Left colon (tissue), 2 donors: ENCODE measurements at places on chromosomes 2 and 18. TPM values are rescaled to one million over a fixed set of nuclear protein-coding genes. Genes with fewer than 3 reads are reported as not detected.

GPR45 gene
- not detected for total RNA-seq

ZBTB7C gene
- total RNA-seq: 53.4 TPM

SP140L gene
- 23.4 TPM for total RNA-seq

RMND5A gene
- 64.0 TPM for total RNA-seq

CRYGC gene
- not detected for total RNA-seq

DUSP19 gene
- 2.4 TPM for total RNA-seq

DNA sequence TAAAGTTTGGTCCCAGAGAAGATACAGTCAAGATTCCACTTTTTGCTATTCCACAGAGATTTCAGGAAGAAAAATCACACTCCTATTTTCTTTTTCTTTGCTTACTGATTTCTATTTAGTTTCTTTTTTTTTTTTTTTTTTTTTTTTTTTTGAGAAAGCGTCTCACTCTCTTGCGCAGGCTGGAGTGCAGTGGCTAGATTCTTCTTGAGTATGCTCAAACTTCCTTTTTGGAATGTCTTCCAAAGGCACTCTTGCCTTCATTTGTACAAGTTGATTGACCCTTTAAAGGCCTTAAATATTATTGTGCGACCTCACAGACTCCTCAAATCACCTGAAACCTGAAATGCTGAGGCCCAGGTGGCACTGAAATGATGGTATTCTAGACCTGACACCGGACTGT lies 9.6 kb downstream of the SCN1A start:
- no peak for DNase-seq

DNA sequence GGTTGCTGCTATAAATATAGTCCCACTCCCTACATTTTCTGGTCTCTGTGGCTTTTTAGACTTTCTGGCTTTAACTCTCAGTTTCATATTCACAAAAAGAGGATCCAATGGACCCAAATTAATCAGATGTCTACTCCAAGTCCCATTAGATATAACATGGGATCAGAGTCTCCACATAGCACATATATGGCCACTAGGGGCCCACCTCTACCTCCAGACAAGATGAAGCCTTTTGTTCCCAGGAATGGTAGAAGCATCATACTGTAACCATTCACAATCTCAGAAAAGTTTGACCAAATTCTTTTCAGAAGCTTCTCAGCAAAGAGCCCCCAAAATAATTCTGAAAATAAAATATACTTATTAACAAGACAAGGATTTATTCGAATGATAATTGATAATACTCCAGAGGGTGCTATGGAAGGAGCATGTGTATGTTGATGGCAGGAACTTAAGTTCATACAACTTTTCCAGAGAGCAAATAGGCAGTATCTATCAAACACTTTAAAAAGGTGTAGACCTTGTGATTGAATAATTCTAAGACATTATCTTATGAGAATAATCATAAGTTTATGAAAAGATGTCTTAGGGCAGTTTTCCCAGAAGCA lies 382.3 kb upstream of the CRIM1 start:
- DNase-seq: no peak

DNA sequence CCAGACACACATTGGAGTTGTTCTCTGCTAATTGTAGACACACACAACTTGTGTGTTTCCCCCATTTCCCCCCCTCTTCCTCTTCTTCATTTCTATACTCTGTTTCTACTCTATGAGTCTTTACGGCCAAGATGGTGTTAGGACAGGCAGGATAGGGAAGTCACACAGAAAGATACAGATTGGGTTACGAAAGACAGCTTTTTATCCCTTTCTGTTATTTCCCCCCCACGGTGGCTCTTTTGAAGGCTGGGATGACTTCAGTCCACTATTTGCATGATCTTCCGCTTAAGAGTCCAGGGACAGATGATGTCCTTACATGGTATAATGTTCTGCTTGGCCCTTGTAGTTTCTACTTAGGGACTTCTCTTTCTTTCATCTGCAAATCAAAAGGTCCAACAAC lies 1.6 kb upstream of the EMILIN2 start:
- no peak for DNase-seq

DNA sequence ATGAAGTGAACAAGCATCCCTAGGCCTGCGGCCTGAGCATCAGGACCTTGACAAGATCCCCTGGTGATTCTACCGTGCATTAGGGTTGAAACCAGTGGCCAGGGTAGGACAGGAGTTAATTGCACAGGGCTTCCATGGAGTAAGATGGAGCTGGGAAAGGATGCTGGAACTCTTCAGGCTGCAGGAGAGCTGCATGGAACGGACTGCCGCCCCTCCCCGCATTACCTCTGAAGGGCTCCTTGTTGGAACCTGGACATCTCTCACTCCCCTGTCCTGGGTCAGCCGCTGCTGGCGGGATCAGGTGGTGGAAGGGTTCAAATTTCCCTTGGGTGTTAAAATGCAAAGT lies 156.6 kb upstream of the ID2 start:
- no peak for DNase-seq

- no peak for DNase-seq
Measured at GRCh38 chr2:207567671-207568070, 37.9 kb downstream of the CREB1 start.

DNA sequence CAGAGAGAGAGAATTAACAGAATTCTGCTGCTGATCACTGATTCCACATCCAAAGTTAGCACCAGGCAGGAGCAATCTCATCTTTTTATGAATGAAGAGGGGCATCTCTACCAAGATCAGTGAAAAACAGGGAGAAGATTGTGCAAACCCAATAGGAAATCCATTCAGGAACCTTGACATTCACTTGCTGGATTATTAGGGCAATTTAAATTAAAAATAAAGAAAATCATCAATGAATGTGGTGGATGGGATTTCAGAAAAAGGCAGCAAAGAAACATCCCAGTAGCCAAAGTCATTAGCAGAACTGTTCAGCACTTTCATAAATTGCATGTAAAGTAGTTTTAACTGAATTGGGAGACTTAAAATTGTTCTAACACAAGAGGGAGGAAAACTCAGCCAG lies 423.2 kb downstream of the TGIF1 start:
- DNase-seq: no peak

DNA sequence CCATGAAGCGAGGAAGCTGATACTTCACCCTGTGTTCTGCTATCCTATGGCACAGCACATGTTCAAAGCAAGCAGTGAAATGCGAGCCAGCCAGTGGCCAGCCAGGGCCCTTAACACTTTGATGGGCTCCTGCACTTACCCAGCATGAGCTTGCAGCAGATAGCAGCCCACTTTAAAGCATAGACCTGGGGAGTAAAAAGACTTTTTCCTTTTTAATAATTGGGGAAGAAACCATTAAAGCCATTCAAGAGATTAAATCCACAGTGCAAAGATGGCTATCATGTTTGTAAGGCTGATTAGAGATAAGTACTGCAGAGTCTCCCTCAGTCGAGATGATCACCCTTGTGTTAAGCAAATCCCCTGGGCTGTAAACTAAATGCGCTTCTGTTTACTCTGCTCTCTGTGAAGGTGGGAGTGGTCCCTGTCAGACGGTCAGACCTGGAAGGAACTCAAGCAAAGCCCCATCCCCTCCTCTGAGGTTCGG lies 15.7 kb downstream of the CCBE1 start:
- DNase-seq: no peak

- peak; percentile 28 for DNase-seq
Measured at GRCh38 chr2:176107731-176108181, 676 bp downstream of the HOXD11 start.

DNA sequence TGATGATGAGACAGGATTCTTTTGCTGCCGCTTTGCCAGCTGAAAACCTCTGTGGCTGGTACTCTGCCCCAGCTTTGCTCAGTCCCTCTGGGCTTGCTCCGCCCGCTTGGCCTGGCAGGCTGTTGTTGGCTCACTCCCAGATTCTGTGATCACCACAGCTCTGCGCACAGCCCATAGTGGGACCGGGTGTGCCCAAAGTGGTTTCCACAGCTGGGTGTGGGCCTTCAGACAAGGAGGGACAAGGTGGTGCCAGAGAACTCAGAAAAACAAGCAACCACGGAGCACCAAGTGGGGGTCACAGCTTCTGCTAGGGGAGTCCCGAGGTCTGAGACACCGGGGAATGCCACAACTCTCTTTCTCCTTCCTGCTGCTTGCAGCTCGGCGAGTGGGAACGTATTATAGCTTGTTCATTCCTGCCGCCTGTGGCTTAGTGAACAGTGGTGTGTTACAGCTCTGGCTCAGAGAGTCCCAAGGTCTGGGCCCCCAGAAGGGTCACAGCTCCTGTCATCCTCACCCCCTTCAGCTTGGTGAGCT lies 9.2 kb upstream of the KYNU start:
- DNase-seq: peak; percentile 75

- no peak for DNase-seq
Measured at GRCh38 chr2:149050188-149050587, 11.7 kb downstream of the LYPD6B start.

- no peak for DNase-seq
Measured at GRCh38 chr2:48467637-48468036, 62.3 kb upstream of the STON1 start.

- DNase-seq: no peak
Measured at GRCh38 chr18:1102848-1103247, 198.2 kb downstream of the ADCYAP1 start.

GRCh38 chr18:30908381-30908780 lies 134.2 kb downstream of the DSC3 start:
- DNase-seq: no peak

GRCh38 chr2:163652751-163653150 lies 83.1 kb downstream of the FIGN start:
- no peak for DNase-seq

DNA sequence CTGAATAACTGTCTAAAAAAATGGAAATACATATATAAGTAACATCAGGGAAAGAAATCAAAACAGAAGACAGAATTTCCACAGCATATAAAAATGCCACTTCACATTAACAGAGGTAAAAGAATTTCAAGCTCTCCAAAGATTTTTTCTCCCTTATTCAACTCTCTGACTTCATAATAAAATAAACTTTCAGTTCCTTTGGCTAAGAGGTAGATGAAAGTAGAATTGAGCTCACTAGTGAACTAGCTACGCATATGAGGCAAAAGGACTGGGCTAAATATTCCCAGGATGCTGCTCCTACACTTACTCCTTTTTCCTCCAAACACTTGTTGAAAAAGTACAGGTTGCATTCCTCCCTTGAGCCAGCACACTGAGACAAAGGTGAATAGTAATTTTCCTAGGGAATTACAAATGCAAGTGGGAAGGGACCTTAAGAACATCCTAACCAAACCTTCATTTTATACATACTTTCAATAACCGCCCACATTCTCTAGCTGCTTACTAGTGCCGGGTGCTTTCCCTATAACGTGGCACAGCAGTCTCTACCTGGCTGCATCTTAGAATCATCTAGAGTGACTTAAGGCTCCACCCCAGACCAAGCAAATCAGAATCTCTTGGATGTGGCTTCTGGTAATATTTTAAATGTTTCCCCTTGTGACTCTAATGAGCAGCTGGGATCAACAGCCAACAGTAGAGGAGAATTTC lies 136.6 kb downstream of the MTCL1 start:
- no peak for DNase-seq

GRCh38 chr18:46402396-46402795 lies 254.6 kb downstream of the LOXHD1 start:
- DNase-seq: no peak

DNA sequence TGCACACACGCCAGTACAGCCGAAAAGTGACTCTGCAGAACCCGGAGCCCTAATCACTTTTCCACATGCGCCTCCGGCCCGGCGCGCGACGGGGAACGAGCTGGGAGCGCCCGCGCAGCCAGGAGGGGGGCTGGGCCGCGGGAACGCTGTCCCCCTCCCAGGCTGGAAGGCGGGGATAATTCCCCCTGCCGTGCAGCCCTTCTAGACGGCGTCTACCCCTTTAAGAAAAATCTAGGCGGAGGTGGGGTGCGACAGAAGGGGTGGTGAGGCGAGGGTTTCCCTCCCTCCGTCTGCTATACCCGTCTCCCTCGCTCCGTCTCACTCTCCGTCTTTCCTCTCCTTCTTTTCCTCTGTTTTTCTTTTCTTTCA lies 2.4 kb downstream of the CYP26B1 start:
- DNase-seq: peak; percentile 24

DNA sequence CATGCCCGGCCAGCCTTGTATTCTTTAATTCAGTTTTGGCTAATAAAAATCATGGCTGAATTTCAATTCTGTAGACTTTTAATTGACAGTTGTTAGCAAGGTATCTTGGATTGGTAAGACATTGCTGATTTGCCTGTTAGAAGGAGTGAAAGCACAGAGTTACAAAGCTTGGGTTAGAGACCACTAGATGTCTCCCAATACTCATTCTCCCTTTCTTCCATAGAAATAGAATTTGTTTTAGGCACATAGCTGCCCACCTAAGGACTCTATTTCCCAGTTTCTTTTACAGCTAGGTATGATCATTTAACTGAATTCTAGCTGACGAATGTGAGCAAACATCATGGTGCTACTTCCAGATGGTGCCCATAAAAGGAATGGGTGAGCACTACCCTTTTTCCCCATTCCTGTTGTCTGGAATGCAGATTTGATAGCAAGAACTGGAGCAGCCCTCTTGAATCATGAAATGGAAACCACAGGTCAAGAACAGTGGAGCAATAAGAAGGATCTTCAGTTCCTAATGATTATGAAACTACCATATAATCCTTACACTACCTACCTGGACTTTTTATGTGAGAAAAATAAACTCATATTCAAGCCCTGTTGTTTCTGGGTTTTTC lies 17.5 kb downstream of the PECR start:
- DNase-seq: no peak

GRCh38 chr2:229635371-229635680 lies 79.0 kb downstream of the DNER start:
- DNase-seq: no peak
